SJSA1 (cell line): ENCODE measurements at places on chromosomes 3 and 15.

DNA sequence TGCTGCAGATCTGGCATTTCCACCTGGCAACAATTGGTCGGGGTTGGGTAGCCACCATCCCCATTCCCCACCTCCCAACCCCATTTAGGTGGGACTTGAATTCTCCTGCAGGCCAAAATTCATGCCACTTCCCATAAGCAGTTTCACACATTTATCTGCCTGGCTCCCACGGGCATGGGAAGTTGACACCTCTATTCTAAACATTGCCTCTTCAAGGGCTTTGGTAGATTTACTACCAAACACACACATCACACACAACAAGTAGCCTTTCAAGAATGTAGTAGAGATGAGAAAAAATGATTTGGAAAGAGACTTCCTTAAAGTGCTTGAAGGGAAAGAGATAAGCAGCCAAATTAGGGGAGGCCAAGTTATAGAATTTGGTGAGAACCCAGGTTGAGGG lies 30.9 kb downstream of the ZBTB38 start:
- no peak for DNase-seq

GRCh38 chr3:151660885-151661284 lies 72.8 kb upstream of the AADACL2 start:
- no peak for DNase-seq

GRCh38 chr15:70199124-70199482 lies 101.4 kb upstream of the TLE3 start:
- no peak for DNase-seq

- no peak for DNase-seq
Observed at GRCh38 chr3:114092151-114093015, 35.8 kb downstream of the QTRT2 start.

DNA sequence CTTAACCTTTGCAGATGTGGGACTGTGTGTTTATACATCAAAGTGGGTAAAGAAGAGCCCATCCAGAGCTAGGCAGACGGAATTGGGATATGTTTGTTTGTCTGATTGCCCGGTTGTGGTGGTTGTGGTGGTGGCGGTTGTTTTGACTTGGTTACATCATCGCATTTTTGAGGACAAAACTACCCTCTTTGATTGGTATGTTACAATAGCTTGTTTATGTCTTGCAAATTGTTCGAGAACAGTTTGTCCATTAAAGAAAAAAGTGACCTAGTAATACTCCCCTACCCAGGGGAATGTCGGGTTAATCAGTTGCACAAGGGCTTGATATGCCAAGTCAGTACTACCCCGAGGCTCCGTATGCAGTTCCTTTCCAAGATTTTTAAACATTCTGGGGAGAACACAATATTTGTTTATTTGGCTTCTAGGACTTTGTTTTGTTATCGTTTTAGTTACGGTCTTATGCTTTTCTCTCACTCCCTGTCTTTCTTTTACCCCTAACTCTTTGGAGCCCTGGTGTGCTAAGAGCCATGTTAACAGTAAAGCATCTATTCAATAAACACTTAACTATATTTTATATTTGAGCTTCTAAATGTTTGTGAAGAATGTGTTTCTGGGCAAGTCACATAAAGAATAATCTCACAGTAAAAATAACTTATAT lies 315.4 kb downstream of the LPP start:
- peak; percentile 87 for DNase-seq

- no peak for DNase-seq
Observed at GRCh38 chr3:50256978-50257890, 11.7 kb upstream of the SEMA3B start.

GRCh38 chr3:143750841-143751240 lies 97.4 kb downstream of the SLC9A9 start:
- DNase-seq = no peak
